ENCODE measurements at places on chromosomes 1 and 21.

DNA sequence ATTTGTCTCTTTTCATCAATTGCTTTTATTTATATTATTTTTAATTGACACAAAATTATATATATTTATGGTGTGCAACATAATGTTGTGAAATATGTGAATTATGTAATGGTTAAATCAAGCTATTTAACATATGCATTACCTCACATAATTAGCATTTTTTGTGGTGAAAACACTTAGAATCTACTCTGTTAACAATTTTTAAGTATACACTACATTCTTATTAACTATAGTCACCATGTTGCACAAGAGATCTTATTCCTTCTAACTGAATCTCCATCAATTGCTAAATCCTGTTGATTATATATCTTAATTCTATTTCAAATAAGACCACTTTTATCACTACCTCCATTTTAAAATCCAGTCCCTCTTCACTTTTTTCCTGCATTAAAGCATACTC lies 42.5 kb downstream of the PLPPR5 start:
- DNase-seq, result peak; percentile 56
- no peak overlapping the region for H3K27ac ChIP-seq
- no peaks in the 10 kb centered on the region for H3K36me3 ChIP-seq

DNA sequence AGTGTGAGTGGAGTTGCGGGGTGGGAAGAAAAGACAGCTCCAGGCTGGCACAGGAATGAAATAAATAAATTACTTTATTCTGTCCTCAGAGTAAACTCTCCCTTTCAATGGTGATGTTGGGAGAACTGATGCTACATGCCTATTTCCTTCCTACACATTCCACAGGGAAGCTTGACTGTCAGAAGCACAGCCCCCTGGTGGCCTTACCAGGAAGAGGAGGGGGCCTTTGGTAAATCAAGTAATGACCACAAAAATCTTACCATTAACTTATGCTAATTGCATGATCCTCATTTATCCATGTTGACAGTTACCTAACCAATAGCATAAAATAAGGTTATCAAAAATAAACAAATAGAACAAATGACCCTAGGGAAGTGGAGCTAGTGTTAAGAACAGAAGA lies 605.0 kb upstream of the PKN2 start:
- H3K27ac ChIP-seq, result no peak overlapping the region
- DNase-seq, result peak; percentile 21
- H3K4me3 ChIP-seq, result no peak overlapping the region
- H3K36me3 ChIP-seq, result no peaks in the 10 kb centered on the region
- no peaks in the 10 kb centered on the region for H3K27me3 ChIP-seq
- H3K4me1 ChIP-seq, result no peaks in the 10 kb centered on the region

- no peak overlapping the region for H3K4me3 ChIP-seq
- DNase-seq, result peak; percentile 64
- H3K27ac ChIP-seq, result no peak overlapping the region
- H3K27me3 ChIP-seq, result peaks cover 55% of the 10 kb centered on the region
- no peaks in the 10 kb centered on the region for H3K36me3 ChIP-seq
Measured at GRCh38 chr1:21647431-21648351, 21.5 kb downstream of the RAP1GAP start.

DNA sequence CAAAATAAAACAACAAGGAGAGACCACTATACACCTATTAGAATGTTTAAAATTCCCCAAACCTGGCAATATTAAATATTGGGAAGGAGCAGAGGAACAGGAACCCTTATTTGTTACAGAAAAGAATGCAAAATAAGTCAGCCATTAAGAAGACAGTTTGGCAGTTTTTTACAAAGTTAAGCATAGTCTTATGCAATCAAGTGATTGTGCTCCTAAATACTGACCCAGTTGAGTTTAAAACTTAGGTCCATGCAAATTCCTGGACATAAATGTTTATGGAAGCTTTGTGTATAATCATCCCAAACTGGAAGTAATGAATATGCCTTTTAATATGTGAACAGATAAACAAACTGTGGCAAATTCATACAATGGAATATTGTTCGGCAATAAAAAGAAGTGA lies 72.9 kb upstream of the RGS4 start:
- peak; percentile 17 for DNase-seq
- H3K4me3 ChIP-seq, result no peak overlapping the region
- no peak overlapping the region for H3K27ac ChIP-seq

DNA sequence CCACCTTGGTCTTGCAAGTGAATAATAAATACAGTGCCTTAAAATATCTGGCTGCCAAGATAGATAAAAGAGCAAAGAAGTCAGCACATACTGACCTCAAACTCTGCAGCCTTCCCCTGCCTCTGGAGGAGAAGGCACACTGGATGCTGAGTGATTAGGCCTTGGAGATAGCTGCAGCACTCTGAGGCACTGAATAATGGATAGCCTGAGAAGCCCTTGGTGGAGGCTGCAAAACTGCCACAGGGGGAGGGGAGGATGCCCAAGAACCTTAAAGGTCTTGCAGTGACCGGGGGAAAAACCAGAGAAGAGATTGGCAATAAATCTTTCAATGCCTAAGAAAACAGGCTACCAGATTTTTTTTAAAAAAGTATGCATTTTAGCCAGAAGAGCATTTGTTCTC lies 167.4 kb upstream of the PRMT6 start:
- no peaks in the 10 kb centered on the region for H3K27me3 ChIP-seq
- no peak overlapping the region for H3K4me3 ChIP-seq
- no peak overlapping the region for H3K27ac ChIP-seq
- H3K36me3 ChIP-seq, result no peaks in the 10 kb centered on the region
- no peak for DNase-seq

- H3K4me1 ChIP-seq, result no peaks in the 10 kb centered on the region
- H3K27me3 ChIP-seq, result no peaks in the 10 kb centered on the region
- DNase-seq, result no peak
- no peak overlapping the region for H3K27ac ChIP-seq
- no peaks in the 10 kb centered on the region for H3K36me3 ChIP-seq
- H3K4me3 ChIP-seq, result no peak overlapping the region
Measured at GRCh38 chr1:58325866-58326265, 220.7 kb downstream of the OMA1 start.

- H3K27ac ChIP-seq, result no peak overlapping the region
- DNase-seq, result no peak
- peaks cover 11% of the 10 kb centered on the region for H3K36me3 ChIP-seq
- H3K4me3 ChIP-seq, result no peak overlapping the region
- peaks cover 16% of the 10 kb centered on the region for H3K4me1 ChIP-seq
- H3K27me3 ChIP-seq, result no peaks in the 10 kb centered on the region
Measured at GRCh38 chr1:12478612-12478985, 139.4 kb downstream of the DHRS3 start.

GRCh38 chr1:2108213-2108876 lies 58.1 kb downstream of the PRKCZ start:
- H3K27me3 ChIP-seq, result peaks cover 62% of the 10 kb centered on the region
- peaks cover 15% of the 10 kb centered on the region for H3K4me1 ChIP-seq
- no peak overlapping the region for H3K4me3 ChIP-seq

GRCh38 chr1:84382127-84382526 lies 16.2 kb upstream of the DNASE2B start:
- H3K36me3 ChIP-seq, result no peaks in the 10 kb centered on the region
- no peak overlapping the region for H3K4me3 ChIP-seq
- no peak for DNase-seq
- no peaks in the 10 kb centered on the region for H3K27me3 ChIP-seq

DNA sequence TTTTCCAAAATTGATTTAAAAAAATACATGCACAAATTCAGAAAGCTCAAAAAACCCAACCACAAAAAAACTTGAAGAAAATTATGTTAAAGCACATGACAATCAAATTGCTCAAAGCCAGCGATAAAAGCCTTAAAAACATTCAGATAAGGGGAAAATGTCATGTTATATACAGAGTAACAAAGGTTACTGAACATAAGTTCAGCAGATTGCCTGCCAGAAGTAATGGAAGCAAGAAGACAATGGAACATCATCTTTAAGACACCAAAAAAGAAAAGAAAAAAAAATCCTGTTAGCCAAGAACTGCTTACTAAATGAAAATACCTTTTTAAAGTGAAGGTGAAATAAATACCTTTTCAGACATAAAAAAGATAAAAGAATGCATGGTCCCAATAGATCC lies 147.2 kb upstream of the SGIP1 start:
- H3K27ac ChIP-seq, result no peak overlapping the region
- no peak overlapping the region for H3K4me3 ChIP-seq
- no peak for DNase-seq

- no peaks in the 10 kb centered on the region for H3K36me3 ChIP-seq
- H3K4me1 ChIP-seq, result peaks cover 13% of the 10 kb centered on the region
- H3K27ac ChIP-seq, result no peak overlapping the region
- peaks cover 71% of the 10 kb centered on the region for H3K27me3 ChIP-seq
- DNase-seq, result no peak
Measured at GRCh38 chr21:42409366-42409765, 5.7 kb downstream of the UBASH3A start.

DNA sequence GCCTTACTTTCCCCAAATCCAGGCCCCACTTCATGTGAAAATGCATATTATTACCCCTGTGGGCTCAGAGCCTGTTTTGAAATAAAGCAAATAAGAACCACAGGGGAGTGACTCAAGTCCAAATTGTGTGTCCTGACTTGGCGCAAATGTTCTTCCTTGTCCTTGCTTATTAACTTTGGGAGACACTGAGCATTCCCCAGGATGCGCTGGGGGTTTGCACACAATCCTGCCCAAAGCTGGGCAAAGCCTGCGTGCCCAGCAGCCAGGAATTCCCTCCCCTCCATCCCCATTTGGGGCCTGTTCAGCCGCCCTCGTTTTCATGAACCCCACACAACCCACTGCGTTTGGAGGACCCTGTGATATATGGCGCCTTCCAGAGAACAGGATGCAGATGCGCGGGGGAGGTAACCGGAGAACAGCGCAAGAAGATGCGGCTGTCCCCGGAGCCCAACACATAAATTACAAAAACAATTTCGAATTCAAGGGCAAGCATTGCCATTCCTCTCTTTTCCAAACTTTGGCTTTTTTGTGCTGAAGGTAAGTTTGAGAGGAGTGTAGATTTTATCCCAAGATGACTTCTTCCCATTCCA lies 42.4 kb upstream of the CLDN14 start:
- no peaks in the 10 kb centered on the region for H3K36me3 ChIP-seq
- no peak overlapping the region for H3K4me3 ChIP-seq
- peaks cover 2% of the 10 kb centered on the region for H3K4me1 ChIP-seq
- no peak overlapping the region for H3K27ac ChIP-seq
- H3K27me3 ChIP-seq, result peaks cover 53% of the 10 kb centered on the region

GRCh38 chr1:175207971-175208370 lies 15.4 kb upstream of the KIAA0040 start:
- DNase-seq, result no peak
- H3K27ac ChIP-seq, result no peak overlapping the region
- H3K4me3 ChIP-seq, result no peak overlapping the region
- no peaks in the 10 kb centered on the region for H3K36me3 ChIP-seq

DNA sequence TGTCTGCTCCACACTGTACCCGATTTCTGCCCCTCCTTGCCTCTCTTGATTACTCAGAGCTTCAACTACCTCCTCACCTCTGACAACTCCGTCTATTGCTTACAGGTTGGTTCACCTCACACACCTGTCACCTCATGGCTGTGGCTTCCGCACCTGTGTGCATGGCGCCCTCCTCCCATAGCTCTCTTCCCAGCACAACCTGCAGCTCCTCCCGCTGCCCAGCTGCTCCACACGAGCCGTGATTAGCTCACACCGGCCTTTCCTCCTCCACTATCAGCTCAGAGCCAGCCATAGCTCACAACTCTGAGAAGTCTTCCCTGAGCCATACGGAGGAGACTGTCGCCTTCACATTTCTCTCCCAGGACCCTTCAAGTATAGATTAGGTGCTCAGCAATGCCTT lies 67.5 kb downstream of the GNG4 start:
- peaks cover 2% of the 10 kb centered on the region for H3K4me1 ChIP-seq
- no peak overlapping the region for H3K4me3 ChIP-seq
- H3K27me3 ChIP-seq, result peaks cover 53% of the 10 kb centered on the region
- DNase-seq, result no peak
- no peak overlapping the region for H3K27ac ChIP-seq

DNA sequence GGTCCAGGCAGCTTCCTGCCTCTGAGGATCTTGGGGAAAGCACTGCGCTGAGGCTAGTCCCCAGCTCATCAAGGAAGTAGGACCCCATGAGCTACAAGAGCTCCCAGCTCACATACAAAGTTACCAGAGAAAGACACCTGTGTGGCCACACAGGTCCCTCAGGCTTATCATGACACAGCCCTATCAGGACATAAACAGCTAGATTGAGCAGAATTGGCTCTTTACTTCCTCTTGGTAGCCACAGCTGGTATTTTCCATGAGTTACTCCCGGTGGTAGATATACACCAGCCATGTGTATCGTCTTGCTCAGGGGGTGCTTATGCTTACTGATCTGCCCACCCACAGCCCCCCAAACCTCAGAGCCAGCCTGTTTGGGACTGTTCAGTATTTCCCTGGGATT lies 1.2 kb downstream of the LENEP start:
- peaks cover 18% of the 10 kb centered on the region for H3K36me3 ChIP-seq
- no peak for DNase-seq
- H3K4me3 ChIP-seq, result no peak overlapping the region

- no peaks in the 10 kb centered on the region for H3K4me1 ChIP-seq
- no peak for DNase-seq
- H3K27ac ChIP-seq, result no peak overlapping the region
- H3K4me3 ChIP-seq, result no peak overlapping the region
Measured at GRCh38 chr1:164051782-164052181, 507.2 kb upstream of the PBX1 start.

Measured in mesenchymal stem cell (in vitro differentiated cells and primary cell).